Adipocyte (in vitro differentiated cells): ENCODE measurements at places on chromosomes 2 and 18.
A peak's percentile ranks its signal among the peaks of the same experiment; 100 is the strongest.

- no peak for DNase-seq
These were observed 67.1 kb upstream of the EPAS1 start for GRCh38 chr2:46230115-46230571.

DNA sequence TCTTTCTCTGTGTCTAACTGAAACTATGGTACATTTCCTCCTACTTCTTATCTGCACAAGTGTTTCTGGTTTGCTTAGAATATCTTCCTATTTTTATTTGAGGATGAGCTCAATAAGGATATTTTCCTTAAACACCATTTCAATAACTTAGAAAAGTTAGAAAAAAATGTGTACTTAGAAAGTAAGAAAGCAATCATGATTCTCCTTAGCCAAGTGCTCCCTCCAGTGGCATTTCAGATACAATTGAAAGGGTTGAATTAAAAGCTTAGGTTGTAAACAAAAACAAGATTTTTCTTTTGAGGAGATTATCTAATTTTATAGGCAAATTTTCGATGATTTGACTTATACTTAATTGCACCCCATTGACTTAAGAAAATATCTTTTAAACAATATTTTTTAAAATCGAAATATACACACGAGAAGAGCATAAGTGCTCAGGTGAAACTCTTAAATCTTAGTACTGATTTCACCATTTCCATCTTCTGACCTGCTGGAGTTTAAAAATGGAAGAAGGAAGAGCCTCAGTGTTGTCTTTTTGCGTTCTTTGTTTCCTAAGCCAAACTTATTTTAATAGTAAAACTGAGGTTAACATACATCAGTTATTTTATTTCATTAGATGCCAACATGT is 26.9 kb downstream of the C18orf63 start:
- DNase-seq = peak; percentile 87

DNA sequence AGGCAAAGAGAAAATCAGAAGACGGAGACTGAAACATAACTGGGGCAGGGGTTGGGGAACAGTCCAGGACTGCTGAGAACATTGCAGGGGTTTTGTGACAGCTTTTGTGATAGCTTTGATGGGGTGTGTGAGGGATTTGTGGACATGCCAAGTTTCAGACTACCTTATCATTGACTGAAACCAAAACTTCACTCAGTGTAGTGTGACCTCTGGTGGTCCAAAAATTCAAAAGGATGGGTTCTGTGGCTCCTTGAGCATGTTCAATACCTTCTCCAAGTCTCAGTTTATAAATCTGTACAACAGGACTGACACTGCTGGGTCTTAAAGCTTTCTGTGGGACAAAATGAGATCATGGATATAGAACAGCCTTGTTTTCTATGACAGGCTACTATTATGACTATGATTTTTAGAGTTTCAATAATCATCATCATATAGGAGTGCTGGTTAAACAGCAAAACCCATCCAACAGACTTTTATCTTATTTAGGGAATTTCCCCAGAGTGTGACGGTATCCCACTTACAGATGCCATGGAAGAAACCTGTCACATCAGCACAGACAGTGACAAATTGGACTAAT is 259.2 kb upstream of the SLC14A2 start:
- no peak for DNase-seq

DNA sequence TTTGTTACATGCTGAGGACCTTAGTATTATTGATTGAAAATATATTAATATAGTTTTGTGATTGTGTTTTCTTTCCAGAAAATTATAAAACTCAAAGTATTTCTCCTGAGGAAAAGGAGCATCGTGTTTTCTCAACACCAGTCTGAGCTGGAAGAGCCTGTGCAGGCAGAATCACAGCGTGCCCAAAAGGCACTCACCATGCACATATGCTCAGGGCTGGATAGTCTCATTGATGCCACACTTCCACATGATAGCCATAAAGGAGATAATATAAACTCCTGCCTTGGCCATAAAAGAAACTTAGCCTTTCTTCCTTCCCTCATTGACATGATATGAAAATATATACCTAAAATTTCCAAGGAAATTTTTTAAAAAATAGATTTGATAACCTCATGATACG is 4.0 kb downstream of the PDE1A start:
- no peak for DNase-seq

DNA sequence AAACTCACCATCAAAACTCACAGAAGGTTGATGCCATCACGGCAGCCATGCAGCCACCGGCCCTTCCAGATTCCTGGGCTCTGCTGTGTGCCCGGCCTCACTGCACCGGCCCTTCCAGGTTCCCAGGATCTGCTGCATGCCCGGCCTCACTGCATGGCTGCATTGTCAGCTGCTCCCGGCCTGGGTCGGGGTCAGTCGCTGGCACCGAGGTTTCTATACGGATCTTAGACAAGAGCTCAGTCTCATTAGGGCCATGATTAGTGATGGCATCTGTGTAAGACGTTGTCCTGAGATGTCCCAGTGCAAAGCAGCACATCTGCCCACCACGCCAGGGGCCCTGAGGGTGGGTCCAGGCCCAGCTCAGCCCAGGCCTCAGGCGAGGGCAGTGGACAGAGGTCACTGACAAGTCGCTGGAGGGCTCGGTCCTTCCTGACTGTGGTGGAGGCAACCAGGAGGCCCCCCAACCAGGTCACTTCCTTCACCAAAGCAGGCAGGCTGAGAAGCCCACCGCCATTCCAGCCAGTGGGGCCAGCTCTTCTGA is 29.4 kb downstream of the TMEM18 start:
- DNase-seq = no peak

- DNase-seq = no peak
These were observed 40.8 kb downstream of the KCMF1 start for GRCh38 chr2:85011747-85012146.

DNA sequence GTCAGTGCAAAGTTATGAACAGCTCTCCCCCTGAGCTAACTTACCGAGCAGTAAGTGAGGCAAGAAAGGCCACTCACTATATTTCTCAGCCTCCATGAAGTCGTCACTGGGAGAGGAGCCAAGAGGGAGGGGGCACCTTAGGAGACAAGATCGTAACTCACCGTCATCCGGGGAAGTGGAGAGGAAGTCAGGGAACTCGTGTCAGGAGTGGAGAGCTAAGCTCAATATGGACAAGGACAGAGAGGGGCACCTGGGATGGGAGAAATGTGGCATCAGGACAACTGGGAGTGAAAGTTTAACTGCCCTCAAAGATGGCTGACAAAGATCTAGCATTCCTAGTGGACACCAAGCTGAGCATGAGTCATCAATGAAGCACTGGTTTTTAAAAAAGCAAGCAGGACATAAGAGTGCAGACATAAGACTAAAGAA is 37.1 kb downstream of the BCL11A start:
- DNase-seq = peak; percentile 82

GRCh38 chr2:195037045-195037444 is 620.0 kb upstream of the SLC39A10 start:
- no peak for DNase-seq

DNA sequence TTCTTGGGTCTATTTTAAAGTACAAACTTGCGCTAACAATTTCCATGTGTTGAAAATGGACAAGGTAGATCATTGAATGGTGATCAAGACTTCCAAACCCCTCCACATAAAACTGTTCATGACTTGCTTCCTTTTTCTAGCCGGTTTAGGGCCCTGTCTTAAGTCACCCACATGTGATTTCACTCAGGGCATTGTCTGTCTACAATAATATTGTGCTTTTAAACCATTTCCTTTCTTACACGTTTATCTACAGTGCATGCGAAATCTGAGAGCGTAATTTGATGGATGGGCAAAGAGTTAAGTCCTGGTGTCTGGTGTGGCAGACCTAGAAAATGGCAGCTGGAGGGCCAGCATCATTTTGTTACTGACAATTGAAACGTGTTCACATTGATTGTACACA is 2.0 kb upstream of the ZNF516 start:
- DNase-seq = no peak

- no peak for DNase-seq
These were observed 56.8 kb upstream of the CCDC85A start for GRCh38 chr2:56127010-56127409.

GRCh38 chr2:217383620-217384019 is 523.8 kb upstream of the TNP1 start:
- no peak for DNase-seq

- no peak for DNase-seq
These were observed 531.9 kb downstream of the XIRP2 start for GRCh38 chr2:167420211-167420610.

DNA sequence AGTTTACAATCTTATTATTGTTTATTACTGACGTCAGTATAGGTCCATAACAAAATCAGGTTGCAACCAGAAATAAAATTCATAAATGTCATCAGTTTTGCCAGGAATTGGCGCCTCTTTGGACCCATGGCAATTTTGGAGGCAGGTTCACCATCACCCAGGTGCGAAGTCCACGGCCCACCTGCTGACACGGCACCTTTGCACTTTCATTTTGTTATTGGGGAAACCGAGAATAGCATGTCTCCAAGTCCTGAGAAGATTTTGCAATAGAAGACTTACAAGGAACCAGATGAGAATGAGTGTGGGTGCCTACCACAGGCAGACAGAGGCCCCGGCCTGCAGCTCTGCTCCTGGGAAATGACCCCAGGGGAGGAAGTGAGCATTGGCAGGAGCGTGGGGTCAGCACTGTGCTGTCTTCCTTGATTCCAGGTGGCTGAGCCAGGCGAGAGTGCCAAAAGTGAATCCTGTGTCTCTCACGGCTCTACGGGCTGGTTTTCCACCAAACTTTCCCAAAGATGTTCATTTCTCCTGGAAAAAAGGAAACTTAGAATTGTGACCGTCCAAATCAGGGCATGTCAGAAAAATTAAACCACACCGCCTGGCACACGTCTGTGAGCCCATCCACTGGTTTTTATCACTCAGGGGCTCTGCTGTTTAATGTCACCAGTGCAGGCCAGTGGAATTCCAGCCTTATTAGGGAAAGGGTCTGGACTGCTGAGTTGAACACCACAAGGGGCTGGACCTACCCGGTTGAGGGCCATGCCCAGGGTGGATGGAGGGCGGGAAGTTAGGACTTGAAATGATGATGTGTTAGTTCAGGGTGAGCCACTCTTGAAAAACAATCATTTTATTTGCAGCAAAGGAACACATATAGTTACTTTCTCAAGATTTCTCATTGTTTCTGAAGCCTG is 96.5 kb downstream of the PTGR3 start:
- DNase-seq = no peak
